ENCODE measurements at places on chromosomes 7 and 10.

- no peak for DNase-seq
Measured at GRCh38 chr10:70583669-70584037, 18.9 kb downstream of the PRF1 start.

DNA sequence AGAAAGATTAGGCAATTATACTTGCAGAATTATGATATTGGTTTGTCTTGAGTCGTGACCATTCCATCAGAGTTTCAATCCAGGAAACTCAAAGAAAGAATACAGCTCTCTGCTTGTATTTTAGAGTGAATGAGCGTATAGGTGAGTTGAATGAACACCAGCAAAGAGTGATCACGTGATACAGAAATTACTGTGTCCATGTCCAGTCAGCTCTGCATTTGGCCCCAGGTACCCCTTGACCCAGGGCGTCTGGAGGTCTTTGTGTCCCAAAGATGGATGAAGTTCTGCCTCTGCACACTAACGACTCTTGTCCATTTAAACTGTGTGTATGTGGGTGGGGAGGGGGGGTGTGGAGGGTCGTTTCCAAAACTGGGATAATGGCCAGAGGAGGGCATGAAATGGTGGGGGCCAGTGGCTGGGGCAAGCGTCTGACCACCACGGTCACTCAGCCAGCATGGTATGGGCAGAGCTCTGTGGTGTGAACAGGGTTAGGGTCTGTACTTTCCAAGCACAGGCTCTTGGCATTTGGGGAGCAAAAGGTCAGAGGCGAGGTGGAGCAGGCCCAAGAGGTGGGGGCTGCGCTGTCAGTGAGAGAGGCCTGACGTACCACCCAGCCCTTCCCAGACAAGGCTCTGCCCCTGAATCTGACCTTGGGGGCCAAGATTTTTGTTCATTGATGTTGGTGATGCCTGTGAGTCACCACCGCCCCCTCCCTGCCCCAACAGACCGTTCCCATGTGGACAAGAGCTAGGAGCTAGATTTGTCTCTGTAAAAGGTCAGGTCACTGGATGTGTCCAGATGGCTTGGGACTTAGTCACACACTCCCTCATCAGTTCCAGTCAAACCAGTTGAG is 1.4 kb downstream of the PTPRE start:
- no peak for DNase-seq

DNA sequence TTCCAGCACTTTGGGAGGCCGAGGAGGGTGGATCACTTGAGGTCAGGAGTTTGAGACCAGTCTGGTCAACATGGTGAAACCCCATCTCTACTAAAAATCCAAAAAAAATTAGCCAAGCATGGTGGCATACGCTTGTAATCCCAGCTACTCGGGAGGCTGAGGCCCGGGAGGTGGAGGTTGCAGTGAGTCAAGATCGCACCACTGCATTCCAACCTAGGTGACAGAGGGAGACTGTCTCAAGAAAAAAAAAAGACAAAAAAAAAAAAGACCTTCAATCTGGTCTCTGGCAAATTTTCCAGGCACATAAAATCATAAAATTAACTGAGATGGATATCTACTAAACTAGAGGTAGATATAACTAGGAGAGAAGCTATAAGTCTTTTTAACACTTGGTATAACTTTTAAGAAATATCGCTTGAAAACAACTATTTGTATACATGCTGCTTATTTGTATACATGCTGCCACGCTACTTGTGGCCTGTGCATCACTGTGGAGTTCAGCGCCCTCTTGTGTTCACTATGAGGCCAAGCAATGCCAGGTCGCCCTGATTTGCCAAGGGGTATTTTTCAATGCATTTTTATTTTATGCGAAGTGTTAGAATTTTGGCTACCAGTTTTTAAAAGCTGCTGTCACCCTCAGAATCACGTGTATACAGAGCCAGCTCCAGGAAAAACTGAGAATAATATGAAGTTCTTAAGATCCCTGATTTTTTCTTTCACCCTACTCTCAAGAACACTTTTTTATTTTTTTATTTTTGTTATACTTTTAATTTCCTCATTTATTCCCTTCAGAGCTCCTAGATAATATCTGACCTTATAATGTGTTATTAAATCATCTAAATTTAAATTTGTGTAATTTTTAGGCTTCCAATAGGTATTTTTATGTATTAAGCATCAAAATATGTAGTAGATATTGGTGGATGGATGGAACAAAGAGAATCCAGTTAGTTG is 26.7 kb downstream of the CYCS start:
- DNase-seq, result peak; percentile 48

DNA sequence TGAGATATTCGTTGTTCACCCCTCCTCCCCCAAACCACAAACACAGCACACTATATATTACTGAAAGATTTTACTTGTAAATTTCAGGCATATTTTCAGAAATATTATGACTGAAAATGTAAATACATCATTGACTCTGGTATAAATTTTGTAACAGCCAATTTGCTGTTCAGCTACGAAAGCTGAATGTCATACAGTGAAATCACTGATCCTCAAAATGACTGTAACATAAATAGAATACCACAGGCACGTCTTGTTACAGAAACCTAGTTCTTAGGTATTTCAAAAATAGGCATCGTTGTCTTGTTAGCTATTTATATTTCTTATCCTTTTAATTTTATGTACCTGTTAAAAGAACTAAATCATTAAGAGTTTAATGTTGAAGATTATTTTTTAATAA is 15.1 kb downstream of the TRUB1 start:
- no peak for DNase-seq

DNA sequence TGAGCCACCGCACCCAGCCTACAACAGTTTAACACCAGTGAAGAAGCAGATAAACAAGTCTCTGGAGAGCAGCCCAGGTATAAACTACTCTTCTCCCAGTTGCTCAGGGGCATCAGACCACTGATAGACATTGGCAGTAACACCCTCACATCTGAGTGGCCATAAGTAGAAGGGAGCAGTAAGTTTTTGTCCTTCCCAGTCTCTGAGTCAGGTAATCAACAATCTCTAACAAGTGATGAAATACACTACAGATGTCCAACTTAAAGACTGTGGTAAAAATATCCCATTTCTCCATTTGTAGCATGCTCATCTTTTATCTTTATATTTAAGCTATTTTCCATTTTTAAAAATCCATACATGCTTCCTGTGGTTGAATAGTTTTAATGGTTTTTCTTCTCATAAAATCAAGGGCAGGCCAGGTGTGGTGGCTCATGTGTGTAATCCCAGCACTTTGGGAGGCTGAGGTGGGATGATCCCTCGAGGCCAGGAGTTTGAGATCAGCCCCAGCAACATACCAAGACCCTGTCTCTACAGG is 78.6 kb downstream of the GSAP start:
- DNase-seq, result no peak

DNA sequence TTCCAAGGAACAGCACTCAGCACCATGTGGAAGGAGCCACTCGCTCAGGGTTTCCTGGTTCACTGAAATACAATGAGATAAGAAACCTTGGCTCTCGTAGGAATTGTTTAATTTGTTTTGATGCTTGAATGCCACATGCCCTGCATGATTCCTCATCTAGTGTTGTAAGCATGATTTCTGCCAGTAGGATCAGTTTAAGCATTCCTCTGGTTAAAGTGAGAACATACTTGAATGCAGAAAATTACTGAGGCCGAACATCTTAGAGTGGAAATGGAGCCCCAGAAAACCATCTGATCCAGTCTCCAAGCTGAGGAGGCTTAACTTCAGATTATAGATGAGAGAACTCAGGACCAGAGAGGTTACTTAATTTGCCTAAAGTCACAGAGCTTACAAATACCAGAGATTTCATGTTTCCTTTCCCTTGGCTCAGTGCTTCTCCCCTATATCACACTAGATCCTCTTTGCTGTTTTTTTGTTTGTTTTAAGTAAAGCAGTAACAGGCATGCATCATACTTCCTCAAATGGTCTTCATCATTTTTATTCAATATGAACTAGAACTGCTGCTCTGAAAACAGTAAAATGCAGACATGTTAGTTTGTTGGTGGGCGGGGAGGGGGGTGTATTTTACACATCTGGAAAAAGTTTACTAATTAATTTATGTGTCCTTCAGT is 125.1 kb downstream of the ADAM12 start:
- no peak for DNase-seq

GRCh38 chr10:60424971-60425370 is 35.3 kb upstream of the ANK3 start:
- DNase-seq, result no peak

- no peak for DNase-seq
Measured at GRCh38 chr10:35495521-35496119, 109.5 kb upstream of the GJD4 start.

DNA sequence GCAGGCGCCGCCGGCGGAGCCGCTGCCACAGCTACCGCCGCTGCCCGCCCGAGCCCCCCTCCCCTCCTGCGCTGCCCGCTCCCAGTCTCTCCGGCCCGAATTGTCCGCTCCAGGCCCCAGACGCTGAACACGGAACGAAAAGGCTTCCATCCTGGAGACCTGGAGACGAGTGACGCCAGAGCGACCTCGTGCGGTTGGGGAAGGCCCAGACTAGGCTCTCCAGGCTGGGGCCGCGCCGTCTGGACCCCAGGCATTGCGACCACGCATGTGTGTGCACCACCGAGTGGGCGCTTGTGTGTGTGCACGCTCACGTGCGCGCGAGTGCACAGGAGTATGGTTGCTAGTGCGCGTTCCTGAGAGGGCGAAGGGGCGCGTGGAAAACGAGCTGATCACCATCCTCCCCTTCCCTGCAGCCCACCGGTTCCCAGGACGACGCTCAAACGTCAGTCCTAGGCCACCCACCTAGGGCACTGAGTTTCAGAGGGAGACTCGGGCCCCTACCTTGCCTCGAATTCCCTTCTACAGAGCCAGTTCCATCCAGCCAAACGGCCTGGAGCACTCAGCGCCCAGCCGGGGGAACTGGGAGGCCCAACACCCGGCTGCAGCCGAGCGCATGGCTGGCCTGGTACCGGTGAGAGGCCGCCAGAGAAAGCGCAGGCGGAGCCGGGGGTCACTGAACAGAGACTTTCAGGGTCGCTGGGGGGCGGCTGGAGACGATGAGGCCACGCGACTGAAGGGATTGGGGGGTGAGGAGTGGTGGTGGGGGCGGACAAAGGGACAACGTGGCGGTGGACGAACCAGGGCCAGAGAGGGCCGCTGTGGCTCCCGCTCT is 11.6 kb downstream of the LBX1 start:
- peak; percentile 42 for DNase-seq

- DNase-seq, result no peak
Measured at GRCh38 chr7:73850781-73851207, 8.5 kb upstream of the METTL27 start.

DNA sequence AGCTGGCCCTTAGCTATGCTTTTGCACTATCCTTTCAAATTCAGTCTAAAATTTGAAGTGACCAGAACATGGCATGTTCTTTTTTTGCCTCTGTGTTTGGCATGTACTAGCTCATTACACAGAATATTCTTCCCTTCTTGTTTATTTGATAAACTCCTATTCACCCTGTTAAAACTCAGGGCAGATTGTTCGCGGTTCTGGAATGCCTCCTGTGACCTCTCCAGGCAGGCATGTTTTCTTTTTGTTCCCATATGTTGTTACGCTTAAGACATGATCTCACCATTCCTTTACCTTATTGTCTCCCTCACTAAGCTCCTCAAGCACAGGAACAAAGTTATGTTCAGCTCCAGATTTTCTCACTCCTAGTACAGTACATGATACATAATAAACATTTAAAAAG is 181.7 kb downstream of the CCSER2 start:
- DNase-seq, result no peak

- peak; percentile 33 for DNase-seq
Measured at GRCh38 chr7:116583653-116584052, 58.8 kb downstream of the CAV1 start.

DNA sequence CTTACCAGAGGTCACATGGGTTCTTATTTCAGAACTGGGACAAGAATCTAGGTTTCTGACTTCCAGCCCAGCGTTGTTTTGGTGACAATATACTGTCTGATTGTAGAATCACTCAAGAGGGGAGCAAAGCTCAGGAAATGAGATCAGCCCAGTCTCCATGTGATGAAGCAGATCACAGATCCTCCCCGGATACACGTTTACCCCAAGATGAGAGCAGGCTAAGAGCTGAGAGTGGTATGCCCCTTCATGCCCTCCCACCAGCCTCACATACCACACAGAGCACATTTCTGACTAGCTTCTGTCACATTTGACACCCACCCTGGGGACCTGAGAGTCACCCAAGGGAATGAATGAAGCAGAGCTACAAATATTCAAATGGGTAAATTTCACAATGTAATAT is 27.1 kb upstream of the PRKCQ start:
- DNase-seq, result peak; percentile 62

DNA sequence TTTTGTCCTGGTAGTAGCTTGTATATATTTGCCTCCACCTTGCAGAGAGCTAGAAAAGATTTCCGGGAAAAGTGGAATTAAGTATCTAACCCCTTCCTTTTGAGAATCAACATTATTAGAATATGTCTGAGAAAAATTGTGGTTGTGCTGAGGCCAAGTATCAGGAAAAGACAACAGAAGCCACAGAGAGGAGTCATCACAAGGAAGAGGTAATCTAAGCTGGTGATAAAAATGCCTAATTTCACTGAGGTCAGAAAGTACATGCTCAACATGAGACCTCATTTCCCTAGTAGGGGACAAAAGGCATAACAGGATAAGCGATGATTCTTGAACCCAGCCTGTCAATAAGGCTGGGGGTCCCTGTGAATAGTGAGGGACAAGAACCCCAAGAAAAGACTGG is 97.0 kb upstream of the PDE1C start:
- no peak for DNase-seq

GRCh38 chr10:88342733-88343310 is 240.3 kb downstream of the RNLS start:
- DNase-seq, result no peak

GRCh38 chr10:97851341-97852001 is 1.8 kb downstream of the GOLGA7B start:
- DNase-seq, result no peak

All from stimulated activated naive CD8-positive, alpha-beta T cell treated with anti-CD3 and anti-CD28 coated beads, Interleukin-15, Interleukin-2, amounts not matched to agents 100 U/mL and 50 U/mL, for 24 hours (primary cell).